ENCODE measurements at places on chromosomes 7 and 10.
A peak's percentile ranks its signal among the peaks of the same experiment; 100 is the strongest.

DNA sequence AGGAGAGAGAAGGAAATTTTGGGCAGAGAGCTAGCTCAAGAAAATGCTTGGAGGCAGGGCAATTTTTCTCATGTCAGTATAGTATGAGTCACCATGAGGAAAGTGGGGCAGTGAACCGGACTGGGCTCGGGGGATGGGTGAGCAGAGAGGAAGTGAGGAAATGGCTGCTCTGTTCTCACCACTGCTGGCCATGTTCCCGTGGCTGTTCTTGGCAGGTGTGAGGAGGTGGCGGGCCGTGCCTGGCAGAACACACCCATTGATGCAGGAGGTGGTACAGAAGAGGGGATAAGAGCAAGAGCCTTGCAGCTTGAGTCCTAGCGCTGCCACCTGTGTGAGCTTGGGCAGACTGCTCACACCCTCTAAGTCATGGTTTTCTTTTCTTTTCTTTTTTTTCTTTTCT is 304.4 kb upstream of the LYZL1 start:
- DNase-seq, result peak; percentile 70

DNA sequence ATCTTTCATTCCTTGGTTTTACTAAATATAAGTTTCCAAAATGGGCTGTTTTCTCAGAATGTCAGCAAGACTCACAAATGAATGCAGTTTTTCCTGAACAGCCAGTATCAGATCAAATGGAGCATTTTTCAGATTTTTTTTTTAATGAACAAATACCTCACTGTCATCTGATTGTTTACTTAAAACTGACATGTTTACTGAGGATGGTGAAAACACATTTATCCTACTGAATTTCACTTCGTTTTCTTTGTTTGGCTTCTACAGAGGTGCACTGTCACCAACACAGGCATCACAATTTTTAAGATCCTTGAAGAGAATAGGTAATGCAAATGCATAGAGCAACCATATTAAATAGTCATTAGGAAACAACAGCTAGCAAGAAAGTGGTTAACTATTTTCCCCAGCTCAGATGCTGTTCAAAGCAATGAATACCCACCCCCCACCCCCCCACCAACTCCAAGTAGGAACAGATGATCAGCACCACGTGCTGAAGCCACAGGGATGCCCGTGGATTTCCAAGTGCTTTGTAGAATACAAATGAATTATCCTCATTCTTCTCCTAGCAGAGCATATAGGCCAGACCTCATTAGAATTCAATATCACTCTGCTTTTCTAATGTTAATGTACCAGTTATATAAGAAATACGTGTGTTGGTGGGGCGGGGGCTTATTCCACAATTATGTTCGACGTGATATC is 205.9 kb downstream of the SKAP2 start:
- no peak for DNase-seq

DNA sequence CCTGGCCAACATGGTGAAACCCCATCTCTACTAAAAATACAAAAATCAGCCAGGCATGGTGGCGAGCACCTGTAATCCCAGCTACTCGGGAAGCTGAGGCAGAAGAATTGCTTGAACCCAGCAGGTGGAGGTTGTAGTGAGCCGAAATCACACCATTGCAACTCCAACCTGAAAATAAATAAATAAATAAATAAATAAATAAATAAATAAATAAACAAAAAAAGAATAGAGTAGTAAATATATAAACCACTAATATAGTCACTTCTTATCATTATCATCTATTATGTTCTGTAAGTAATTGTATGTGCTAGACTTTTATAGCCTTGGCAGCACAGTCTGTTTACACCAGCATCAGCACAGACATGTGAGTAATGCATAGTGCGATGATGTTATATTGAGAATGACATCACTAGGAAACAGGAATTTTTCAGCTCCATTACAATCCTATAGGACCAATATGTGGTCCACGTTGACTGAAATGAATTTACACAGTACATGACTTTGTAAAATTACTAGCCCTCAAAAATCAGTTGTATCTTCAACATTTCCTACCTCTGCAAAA is 385.4 kb upstream of the ANKRD30A start:
- peak; percentile 15 for DNase-seq

GRCh38 chr7:138961159-138961558 is 20.0 kb downstream of the KIAA1549 start:
- DNase-seq, result no peak

DNA sequence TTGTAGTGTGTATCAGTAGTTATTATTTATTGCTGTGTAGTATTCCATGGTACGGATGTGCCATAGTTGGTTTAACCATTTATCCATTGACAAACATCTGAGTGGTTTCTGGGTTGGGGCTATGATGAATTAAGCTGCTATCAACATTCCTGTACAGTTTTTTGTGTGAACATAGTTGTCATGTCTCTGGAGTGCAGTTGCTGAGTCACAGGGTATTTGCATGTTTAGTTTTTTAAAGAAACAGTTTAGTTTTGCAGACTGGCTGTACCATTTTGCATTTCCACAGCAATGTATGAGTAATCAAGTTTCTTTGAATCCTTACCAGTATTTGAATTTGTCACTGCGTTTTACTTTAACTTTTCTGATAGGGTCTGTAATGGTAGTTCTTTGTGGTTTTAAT is 516.7 kb upstream of the CELF2 start:
- peak; percentile 19 for DNase-seq

GRCh38 chr7:29239638-29240037 is 45.1 kb downstream of the CHN2 start:
- DNase-seq, result no peak

DNA sequence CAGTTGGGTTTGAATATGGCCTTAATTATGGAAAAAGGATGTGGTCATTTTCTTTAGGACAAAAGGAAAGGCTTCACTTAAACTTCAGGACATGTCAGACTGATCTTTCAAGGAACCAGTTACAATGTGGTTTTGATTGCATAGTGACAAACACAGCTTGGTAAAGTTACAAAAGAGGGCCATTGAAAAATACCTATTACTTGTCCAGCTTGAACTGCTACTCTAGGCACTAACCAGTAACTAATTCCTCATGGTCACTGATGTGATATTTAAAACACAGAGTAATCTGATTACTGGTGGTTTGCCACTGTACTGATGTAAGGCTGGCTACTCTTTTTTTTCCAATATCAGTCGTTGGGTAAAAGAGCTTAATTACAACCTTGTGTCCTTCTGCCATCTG is 22.6 kb downstream of the TES start:
- DNase-seq, result no peak

DNA sequence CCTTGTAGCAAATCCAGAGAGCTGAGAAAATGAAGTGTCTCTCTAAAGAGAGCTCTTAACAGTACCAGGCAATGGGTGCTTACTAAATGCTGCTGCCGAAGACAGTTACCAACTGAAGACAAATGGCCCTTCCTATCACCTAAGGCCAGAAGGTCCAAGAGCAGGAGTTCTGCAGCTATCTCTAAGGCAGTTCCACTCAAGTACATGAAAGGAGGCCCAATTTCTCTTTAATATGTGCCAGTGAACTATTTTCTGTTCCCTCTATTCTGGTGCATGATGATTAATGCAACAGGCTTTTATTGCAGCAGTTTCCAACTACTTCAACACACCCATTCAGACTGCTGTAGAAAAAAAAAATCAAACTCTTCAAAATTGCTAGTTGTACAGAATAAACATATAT is 122.5 kb downstream of the SLC25A13 start:
- DNase-seq, result no peak

GRCh38 chr7:2688409-2689342 is 674 bp downstream of the AMZ1 start:
- no peak for DNase-seq

DNA sequence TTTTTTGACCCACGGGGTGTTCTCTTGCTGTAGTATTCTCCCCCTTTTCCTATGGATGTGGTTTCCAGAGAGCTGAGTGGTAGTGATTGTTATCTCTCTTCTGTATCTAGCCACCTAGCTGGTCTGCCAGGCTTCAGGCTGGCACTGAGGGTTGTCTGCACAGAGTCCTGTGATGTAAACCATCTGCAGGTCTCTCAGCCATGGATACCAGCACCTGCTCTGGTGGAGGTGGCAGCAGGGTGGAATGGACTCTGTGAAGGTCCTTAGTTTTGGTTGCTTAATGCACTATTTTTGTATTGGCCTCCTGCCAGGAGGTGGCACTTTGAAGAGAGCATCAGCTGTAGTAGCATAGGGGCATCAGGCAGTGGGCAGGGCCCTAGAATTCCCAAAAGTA is 851 bp downstream of the HYAL4 start:
- DNase-seq, result no peak

DNA sequence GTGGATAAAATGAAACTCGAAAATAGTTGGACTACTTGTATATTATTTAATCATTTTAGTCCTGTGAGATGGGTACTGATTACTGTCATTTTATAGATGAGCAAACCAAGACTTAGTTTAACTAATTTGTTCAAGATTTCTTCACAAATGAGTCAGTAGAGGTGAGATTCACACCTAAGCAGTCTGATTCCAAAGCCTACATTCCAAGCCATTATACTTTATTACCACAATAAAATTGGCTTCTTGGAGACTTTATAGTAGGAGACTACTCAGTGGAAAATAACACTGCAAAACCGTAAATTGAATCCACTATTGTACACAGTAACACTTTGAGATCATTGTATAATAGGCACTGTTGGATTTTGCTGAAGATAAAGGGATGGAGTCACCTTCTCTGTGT is 2.2 kb downstream of the PHTF2 start:
- DNase-seq, result no peak

DNA sequence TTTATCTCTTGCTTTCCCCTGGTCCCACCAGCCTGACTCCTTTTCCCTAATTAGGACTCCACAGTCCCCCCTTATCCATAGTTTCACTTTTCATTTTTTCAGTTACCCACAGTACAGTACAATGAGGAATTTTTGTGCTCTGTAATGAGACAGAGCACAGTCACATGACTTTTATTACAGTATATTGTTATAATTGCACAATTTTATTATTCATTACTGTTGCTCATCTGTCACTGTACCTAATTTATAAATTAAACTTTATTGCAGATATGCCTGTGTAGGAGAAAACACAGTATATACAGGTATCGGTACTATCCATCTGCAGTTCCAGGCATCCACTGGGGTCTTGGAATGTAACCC is 125.4 kb downstream of the KCNMA1 start:
- DNase-seq, result no peak

DNA sequence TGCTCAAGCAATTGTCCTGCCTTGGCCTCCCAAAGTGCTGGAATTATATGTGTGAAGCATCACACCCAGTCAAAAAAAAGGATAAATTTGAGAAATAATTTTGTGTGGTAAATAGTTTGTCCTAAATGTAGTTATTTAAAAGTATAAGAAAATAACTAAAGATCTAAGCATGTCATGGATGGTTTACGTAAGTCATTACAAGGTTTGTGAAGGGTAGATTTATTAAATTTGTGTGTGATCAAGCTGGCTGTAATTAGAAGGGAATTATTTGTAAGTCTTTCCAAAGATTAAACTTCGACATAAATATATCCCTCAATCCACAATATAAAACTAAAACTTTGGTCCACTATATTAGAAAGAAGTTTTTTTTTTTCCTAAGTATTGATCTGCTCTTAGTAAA is 28.6 kb downstream of the ORC5 start:
- peak; percentile 48 for DNase-seq

DNA sequence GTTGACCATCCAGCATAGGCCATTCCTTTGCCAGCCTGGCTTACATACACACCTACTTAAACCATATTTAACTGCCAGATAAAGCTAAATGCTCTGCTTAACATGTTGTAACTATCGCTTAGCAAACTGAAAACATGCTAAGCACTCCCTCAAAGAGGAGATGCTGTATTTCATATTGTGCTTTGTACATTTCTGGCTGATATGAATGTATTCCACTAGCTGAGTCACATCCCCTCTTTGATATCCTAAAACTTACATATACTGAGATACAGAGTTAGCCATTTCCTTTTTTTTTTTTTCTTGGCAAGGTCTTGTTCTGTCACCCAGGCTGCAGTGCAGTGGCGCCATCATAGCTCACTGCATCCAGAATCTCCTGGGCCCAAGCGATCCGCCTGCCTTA is 99.4 kb downstream of the TPST1 start:
- DNase-seq, result no peak

DNA sequence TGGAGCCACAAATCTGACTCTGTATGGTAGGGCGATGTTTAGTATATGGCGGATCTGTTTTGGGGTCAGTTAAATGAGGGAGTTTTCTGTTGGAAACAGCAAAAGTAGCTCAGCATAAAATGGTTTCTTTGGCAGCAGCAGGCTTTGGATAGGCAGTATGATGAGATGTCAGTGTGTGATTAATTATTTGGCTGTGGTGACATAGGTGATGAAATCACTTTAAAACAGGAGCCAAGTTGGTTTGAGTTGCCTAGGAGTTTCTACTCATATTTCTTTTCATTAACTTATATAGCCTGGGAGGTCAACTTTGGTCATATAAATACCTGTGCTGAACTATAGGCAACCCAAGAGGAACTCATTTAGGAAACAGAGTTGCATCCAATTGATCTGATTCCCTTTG is 291.2 kb downstream of the LRMDA start:
- no peak for DNase-seq

- no peak for DNase-seq
These were observed 331.7 kb downstream of the KCNMA1 start for GRCh38 chr10:77305650-77306632.
